Activated naive CD8-positive, alpha-beta T cell treated with anti-CD3 and anti-CD28 coated beads for 36 hours (primary cell): ENCODE measurements at places on chromosomes 3 and 15. TPM values are rescaled to one million over a fixed set of nuclear protein-coding genes. Genes with fewer than 3 reads are reported as not detected.

The C3orf85 gene
- total RNA-seq, result not detected

- peaks cover 14% of the 10 kb centered on the region for H3K4me1 ChIP-seq
- no peaks in the 10 kb centered on the region for H3K27me3 ChIP-seq
- peaks cover 21% of the 10 kb centered on the region for H3K36me3 ChIP-seq
- DNase-seq, result no peak
Observed at GRCh38 chr15:89116404-89116803, 28.1 kb downstream of the ABHD2 start.

The CCR9 gene
- not detected for total RNA-seq

DNA sequence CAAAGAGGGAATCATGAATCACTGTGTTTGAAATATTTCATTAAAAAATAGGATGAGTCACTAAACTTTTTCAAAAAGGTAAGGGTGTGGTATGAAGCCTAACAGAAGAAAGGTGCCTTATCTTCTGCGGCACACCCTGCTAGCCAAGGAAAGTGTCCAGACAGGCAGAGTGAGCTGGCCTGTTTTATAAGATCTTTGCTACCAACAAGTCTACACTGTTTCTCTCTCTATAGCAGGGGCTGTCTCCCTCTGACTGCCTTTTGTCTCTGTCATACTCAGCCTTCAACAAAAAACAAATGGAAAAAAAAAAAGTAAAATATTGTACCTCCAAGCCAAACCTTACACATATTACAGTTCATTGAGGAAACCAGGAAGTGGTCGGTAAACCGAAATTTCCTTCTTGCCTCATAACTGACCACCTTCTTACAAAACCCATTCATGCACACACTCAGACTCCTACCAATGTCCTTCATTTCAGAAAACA, 9.1 kb downstream of the ZDHHC3 start:
- H3K4me1 ChIP-seq, result peaks cover 69% of the 10 kb centered on the region
- DNase-seq, result no peak
- H3K4me3 ChIP-seq, result no peak overlapping the region
- H3K27me3 ChIP-seq, result no peaks in the 10 kb centered on the region

- no peaks in the 10 kb centered on the region for H3K36me3 ChIP-seq
- DNase-seq, result no peak
- H3K27me3 ChIP-seq, result peaks cover 27% of the 10 kb centered on the region
- no peak overlapping the region for H3K4me3 ChIP-seq
- no peak overlapping the region for H3K27ac ChIP-seq
Observed at GRCh38 chr15:81105545-81105944, 28.5 kb upstream of the CFAP161 start.
